SW480 (cell line): ENCODE measurements at places on chromosomes 3 and 15.

GRCh38 chr3:142211034-142211433 lies 14.4 kb downstream of the GK5 start:
- DNase-seq: no peak

GRCh38 chr3:118973050-118973449 lies 61.6 kb downstream of the IGSF11 start:
- DNase-seq: no peak

- DNase-seq: peak; percentile 97
Measured at GRCh38 chr3:138862924-138863775, 28.4 kb upstream of the PIK3CB start.

DNA sequence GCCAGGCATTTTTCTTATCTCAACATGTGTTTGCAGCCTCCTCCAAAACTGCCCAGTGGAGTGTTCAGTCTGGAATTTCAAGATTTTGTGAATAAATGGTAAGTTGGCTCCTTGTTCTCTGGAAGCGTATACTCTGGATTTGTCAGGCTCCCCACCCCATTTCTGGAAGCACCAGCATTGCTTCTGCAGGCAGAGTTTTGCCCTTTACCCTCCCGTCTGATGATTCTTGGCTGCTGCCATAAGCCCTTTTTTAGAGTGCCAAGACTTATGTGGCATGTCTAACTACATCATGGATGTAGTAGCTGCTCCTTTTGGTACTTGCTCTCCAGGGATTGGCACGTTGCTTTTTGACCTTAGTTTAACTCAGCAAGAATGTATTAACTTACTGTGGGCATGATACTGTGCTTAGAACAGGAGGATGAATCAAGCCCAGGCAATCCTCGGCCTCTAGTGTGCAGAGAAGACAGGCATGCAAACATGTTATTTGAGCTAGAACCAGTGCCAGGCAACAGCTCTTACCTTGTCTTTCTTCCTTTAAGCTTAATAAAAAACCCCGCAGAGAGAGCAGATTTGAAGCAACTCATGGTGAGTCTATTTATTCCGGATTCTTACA lies 8.3 kb downstream of the SNAPC5 start:
- no peak for DNase-seq
